ENCODE measurements at places on chromosomes 6 and 20.

GRCh38 chr6:111727041-111727440 is 121.4 kb upstream of the TRAF3IP2 start:
- DNase-seq = no peak

DNA sequence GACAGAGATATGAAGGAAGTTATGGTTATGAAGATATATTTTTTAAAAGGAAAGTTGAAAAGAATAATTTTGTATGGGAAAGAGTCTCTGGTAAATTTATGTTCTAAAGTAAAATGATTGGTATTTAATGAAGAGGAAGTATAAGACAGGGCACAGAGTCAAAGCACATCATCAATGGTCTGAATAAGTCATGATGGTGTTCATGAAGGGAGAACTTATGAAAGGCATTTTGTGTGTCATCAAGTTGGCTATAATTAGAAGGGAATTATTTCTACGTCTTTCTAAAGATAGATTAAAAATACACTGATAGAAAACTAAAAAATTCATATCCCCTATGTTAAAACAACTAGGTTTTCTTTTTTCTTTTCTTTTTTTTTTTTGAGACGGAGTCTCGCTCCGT is 21.4 kb upstream of the SNAI1 start:
- DNase-seq = no peak

DNA sequence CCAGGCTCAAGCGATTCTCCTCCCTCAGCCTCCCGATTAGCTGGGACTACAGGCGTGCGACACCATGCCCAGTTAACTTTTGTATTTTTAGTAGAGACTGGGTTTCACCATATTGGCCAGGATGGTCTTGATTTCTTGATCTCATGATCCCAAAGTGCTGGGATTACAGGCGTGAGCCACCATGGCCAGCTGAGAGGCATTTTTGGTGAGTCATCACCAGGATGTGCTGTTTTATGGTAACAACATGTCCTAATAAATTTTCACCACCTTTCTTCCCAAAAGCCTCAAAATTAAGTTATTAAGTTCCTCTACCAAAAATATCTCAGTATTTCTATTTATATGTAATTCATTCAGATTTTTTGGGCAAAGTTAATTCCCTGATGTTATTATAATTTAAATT is 53.5 kb downstream of the COL21A1 start:
- DNase-seq = no peak

GRCh38 chr6:162325826-162326225 is 401.7 kb downstream of the PRKN start:
- no peak for DNase-seq

DNA sequence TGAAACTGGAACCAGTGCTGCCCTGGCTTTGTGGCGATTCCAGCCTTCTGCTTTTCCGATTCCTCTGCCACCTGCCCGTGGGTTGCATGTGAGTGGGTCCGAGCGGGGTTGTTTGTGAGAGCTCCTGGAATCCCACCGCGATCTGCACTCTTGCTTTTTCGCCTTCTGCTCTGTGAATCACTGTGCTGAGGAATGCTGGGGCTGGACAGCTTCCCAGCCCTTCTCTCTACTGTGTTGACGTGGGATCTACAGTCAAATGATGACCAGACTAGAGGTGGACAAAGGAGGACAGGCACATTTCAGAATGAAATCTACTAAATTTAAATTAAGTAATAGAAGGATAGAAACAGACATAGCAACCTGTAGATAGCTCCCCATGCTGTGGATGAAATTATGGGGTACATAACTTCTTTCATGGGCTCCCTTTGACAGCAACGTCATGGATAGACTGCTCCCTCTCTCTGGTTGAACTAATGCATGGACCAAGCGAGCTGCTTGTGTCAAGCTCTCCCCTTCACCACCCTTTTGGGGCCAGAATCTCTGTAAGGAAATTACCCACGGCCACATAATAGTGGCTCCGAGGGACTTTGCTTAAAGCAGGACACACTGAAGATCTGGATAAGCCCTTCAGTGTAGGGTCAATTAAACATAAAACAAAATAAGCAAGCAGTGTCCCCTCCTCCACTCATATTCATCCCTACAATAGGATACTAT is 2.0 kb downstream of the FNDC1 start:
- DNase-seq = no peak

DNA sequence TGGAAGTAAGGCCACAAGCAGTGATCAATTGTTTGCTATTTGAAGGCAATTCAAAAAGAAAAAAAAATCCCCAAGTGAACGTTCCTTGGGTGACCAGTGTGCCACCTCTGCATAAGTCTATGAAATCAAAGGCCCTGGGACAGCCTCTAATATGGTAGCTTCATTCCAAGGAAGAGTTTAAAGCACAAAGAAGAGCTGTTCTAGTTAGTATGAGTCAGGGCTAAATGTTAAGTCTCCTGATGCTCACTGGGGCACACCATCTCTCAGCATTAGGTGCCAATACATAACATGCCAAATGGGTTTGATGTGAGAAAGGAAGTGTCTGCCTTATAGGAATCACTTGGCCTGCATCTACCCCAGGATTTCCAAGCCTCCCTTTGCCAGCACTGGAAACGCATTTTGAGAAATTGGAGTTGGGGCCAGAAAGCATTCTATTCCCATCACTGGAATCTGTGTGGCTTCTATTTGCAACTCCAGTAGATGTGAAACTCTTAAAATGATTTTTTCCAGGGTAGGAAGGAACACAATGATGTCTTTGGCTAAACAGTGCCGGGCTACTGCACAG is 13.0 kb downstream of the UNC5CL start:
- no peak for DNase-seq

GRCh38 chr6:6560909-6561308 is 27.6 kb upstream of the LY86 start:
- no peak for DNase-seq

DNA sequence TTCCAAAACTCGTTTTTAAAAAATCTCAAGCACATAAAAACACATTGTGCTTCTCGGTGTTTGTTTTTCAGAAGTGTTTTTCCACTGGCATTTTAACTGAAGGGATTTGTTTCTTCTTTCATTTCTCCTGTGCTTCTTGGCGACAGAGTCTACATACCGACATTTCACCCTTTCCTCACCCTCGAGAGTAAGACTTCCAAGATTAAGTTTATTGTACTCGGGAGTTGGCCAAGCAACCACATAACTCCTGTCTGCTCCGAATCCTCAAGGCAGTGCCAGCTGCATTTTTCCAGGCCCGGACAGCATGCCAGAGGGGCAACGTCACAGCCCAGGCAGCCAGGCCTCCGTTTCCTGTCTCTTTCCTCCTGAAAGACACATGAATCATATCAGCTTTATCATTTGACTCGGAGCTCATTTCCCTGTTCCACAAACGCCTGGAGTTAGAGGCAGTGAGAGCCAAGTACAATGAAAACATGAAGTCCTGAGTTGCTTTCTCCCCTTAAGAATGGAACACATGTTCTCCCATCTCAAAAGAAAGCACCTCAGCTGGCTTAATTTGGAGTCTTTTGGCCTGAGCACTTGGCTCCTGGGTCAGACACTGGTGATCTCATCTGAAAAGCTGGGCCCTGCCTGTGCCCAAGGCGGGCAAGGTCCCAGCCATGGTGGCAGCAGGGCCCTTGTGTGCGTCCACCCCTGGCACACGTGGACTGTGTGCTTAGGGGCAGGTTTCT is 23.2 kb upstream of the FAM50B start:
- peak; percentile 93 for DNase-seq

DNA sequence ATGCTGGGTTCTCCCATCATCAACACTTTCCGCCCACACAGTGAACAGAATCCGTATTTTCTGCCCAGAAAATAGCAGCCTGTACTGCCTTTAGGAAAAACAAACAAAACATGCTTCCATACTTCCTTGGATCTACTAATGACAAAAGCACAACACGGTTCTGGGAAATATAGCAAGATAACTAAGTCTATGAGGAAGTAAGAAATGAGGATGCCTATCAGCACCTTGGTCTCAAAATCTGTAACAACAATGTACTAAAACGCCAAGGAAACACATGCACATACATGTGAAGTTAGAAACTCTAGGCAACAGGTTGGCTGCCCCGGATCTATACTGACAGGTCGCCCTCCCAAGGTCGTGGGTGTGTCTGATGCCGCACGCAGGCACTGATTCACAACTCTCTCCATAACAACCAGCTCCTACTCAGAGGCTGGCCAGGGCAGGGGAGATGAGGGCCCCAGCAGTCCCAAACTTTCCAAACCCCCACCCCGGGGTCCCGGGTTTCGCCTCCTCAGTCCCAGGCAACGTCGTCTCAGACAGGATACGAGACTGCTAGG is 710 bp downstream of the BTBD9 start:
- DNase-seq = peak; percentile 59

DNA sequence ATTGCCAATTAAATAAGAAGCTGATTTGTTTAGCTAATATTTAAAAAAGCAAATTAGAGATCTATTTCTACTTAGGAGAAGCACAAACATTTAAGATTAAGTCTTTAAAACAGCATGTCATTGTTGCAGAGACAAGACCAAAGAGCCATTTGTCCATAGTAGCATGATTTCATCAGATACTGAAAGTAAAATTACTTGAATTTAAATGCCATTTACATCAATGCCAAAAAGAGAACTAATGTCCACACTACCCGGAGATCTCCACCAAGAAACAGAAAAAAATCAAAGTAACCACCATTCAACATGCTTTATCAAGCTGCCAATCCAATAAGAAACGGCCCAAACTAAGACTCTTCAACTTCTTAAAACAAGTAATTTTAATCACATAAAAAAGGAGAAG is 15.7 kb downstream of the AURKA start:
- no peak for DNase-seq

- DNase-seq = no peak
These were observed 767 bp downstream of the PTK6 start for GRCh38 chr20:63536241-63536977.

- no peak for DNase-seq
These were observed 23.8 kb downstream of the PHACTR3 start for GRCh38 chr20:59628171-59628570.

DNA sequence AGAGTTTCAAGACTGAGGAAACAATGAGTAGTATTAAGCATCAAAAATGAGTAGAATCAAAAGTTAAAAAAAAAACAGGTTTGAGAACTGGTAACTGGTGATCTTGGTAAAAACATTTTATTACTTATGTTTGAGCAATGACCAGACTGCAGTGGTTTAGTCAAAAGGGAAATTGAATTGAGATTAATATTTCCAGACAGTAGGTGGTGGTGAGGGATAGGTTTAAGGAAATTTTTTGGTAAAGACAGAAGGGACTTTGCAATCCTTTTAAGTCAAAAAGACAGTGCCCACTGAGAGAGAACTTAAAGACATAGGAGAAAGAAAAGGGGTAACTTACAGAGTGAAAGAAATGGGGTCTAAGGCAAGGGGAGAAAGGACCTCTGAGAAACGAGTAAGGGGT is 156.9 kb downstream of the ASCC3 start:
- no peak for DNase-seq

GRCh38 chr6:87822011-87822410 is 120.0 kb upstream of the AKIRIN2 start:
- DNase-seq = no peak

DNA sequence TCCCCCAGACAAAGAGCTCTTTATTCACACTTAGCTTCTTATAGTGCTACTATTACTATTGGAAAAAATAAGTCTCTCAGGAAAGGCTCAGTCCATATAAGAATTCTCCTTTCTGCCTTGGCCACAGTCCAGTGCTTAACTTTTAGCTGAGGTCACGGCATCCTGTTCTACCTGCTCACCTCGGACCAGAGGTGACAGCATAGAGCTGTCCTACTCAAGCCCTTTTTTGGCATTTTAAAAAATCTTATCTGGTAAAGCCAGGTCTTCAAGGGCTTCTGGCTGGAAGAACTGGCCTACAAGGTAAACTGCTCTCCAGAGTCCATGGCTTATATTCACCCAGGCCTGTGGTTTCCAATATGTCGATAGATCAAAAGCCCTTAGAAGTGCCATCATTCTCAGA is 109.7 kb downstream of the RCAN2 start:
- no peak for DNase-seq

- DNase-seq = no peak
These were observed 30.8 kb downstream of the FBXO30 start for GRCh38 chr6:145783796-145784195.

Measured in ureter (tissue), 1 donor.